ENCODE measurements at places on chromosomes 1 and 21.

- no peak for DNase-seq
These were observed 46.9 kb upstream of the TMEM51 start for GRCh38 chr1:15106608-15107007.

- DNase-seq, result no peak
These were observed 504.7 kb upstream of the PBX1 start for GRCh38 chr1:164054331-164054730.

- DNase-seq, result no peak
These were observed 28.5 kb upstream of the PTPRC start for GRCh38 chr1:198610362-198610761.

- no peak for DNase-seq
These were observed 3.9 kb downstream of the JAK1 start for GRCh38 chr1:64962441-64962840.

DNA sequence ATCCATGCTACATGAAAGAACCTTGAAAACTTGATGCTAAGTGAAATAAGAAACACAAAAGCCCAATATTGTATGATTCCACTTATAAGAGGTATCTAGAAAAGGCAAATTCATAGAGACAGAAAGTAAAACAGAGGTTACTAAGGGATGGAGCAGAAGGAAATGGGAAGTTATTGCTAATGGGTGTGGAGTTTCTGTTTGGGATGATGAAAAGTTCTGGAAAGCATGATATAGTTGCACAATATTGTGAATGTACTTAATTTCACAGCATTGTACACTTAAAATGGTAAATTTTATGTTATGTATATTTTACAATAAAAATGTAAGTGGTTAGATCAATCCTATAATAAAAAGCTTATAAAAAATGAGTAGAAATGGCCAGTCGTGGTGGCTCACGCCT lies 1.6 kb upstream of the NECAP2 start:
- no peak for DNase-seq

DNA sequence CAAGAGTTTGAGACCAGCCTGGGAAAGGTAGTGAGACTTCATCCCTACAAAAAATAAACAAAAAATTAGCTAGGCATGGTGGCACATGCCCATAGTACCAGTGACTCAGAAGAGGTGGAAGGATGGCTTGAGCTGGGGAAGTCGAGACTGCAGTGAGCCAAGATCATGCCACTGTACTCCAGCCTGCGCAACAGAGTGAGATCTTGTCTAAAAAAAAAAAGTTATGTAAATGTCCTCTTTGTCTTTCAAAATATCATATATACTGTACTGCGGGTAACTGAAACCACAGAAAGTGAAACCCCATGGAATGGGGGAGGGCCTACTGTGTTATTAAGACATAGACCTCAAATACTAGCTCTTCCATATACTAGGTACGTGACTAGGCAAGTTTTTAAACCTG lies 20.8 kb downstream of the ACADM start:
- no peak for DNase-seq

DNA sequence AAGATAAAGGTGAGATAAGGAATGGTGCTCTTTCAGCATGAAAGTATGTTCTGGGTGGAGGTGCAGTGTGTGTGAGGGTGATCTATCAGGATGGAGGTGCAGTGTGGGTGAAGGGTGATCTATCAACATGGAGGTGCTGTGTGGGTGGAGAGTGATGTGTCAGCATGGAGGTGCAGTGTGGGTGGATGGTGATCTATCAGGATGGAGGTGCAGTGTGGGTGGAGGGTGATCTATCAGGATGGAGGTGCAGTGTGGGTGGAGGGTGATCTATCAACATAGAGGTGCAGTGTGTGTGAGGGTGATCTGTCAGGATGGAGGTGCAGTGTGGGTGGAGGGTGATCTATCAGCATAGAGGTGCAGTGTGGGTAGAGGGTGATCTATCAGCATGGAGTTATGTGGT lies 12.3 kb upstream of the MAP10 start:
- DNase-seq, result no peak

- DNase-seq, result no peak
These were observed 38.1 kb upstream of the SLAMF9 start for GRCh38 chr1:159992161-159992560.

- DNase-seq, result peak; percentile 44
These were observed 20.6 kb upstream of the SH3D21 start for GRCh38 chr1:36285443-36286101.

- no peak for DNase-seq
These were observed 102.8 kb downstream of the RHOU start for GRCh38 chr1:228837817-228838716.

DNA sequence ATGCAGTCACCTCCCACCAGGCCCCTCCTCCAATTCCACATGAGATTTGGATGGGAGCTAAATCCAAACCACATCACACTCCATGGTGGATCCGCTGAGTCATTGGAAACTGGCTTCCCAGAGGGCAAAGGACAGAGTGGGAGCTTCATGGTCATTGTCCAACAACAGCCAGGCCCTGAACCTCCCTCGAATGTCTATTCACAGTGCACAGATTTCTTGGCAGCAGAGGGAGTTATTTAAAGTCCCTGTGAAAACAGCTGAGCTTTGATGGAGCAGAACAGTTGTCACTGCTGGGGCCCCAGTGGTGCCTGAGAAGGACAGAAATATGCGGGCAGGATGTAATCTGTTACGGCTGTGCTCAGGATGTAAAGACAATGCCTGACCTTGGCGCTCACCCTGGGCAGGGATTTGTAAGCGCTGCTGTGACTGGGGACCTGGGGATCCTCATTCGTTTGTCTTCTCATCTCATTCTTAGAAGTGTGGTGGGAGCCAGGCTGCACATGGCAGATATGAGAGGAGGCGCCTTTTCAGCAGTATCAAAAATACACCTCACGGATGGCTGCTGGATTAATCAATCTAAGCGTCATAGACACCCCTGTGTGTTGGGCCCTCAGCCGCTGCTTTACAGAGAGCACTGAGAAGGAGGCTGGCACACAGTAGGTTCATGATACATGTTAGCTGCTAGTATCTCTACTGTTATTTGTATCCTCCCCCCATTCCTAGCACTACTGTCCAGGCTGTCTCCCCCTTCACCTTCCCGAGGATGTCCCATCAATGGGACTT lies 439.4 kb downstream of the PTPRU start:
- DNase-seq, result no peak

DNA sequence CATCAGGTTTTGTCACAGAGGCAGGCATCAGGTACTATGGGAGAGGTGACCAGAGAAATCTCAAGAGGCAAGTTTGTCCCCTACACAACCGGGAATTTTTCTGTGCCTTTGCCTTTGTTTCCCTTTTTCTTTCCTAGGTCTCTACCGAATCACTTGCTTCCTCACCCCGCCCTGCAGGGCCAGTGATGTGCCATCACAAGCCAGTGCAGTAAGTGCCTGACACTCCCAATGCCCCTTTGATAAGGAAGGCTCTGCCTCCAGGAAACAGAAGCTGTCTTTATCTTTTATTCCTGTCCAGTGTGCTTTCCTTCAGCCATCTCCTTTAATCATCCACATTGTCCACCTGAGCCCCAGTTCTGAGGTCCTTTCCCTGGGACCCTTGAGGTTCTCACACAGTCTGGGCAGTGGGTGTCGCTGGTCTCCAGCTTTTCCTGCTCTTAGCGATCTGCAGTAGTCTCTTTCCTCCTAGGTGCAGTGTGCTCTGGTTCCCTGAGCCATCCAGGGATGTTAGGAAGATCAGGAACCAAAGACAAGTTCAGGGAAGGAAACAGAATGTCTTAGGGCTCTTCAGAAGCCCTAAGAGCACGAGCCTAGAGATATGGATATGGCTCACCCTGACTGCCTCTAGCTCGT lies 36.6 kb downstream of the GJA5 start:
- DNase-seq, result no peak

DNA sequence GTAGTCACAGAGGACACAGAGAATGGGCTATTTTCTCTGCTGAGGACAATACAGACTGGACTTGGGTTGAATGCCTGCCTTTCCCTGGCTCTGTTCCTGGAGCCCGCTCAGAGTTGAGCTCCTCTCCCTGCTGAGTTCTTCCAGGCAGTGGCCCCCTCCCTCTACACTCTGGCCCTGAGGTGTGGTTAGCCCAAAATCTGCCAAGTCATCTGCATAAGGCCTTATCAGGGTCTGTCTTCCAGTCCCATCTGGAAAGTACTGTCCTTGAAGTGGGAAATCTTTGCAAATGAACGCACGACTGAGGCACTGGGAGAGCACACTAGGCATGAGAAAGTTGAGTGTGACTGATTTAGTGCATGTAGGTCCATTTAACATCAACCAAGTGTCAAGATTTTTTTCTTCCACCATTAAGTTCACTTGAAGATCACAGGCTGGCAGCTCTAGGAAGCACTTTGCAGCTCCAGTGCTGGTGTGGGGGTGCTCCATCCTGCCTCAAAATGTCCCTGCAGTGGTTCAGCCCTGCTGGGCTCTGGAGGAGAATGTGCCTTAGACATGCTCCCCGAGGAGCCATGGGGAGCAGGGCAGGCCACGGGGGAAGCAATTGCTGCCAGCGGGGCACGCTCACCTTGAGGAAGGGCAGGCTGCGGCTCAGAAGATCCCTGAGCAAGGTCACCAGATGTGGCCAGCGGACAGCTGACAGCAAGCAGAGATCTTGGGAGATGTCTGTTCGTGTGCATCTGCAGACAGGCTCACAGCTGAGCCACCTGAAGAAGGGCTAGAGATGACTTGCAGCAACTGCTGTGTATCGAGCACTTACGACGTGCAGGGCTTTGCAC lies 41.5 kb downstream of the IER5 start:
- DNase-seq, result no peak

DNA sequence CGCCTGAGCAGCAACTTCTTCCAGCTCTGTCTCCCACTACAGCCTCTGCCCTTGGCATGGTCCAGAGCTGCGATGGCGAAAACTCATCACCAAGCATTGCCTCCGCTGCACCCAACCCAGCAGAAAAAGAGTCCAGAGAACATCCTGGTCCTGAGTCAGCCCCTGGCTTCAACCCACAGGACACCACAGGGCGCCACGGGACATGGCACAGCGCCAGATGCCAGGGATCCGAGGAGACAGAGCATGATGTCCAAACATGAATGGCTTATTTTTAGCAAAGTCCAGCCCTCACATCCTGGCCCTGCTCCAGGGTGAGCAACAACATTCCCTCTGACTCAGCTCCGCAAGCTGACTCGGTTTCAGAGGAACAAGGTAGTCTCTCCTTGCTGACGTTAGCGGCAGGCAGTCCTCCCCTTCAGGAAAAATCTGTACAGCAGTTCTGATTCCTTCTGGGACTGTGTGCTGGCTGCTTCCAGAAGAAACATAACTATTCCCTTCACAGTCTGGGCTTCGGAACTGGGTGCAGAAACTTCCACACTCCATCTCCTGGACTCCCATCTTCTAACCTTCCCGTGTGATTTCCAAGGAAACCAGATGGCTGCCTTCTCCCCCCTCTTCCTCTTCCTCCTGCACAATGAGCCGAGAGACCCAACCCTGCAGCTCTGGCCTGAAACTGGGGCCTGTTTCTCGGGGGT lies 131.3 kb downstream of the TOMM20 start:
- no peak for DNase-seq

- no peak for DNase-seq
These were observed 10.2 kb downstream of the PRKAB2 start for GRCh38 chr1:147162093-147162492.

DNA sequence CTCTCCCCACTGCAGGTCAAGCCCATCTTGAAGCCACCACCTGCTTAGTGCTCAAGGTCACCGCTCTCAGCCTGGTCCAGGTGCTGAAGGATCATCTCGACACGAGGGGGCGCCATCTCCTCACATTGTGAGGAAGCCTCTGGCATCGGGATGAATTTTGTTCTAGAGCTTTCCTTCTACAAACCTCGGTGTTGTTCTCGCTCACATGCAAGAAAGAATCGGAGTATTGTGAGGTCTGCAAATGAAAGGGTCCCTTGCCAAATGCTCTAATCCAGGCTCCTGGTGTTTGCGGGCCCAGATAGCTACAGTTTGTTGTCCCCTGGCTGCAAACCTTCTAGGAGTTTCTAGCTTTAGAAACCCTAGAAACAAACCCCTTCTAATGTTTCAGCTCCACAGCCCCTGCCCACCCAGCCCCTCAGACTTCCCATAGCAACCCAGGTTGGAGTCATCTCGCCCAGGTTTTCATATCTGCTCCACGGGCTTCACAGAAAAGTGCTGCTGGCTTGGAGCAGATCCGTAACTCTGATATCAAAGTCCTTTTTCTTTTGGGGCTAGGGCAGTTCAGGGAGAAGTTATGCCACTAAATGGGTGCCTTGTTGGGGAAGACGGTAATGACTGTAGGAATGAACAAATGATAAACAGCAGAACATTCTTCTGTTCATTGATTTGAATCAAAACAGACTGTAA lies 8.6 kb upstream of the ATP5PO start:
- DNase-seq, result peak; percentile 79

GRCh38 chr1:160629286-160630210 lies 17.3 kb downstream of the SLAMF1 start:
- DNase-seq, result no peak

- no peak for DNase-seq
These were observed 15.7 kb upstream of the PDXK start for GRCh38 chr21:43703035-43703880.

- no peak for DNase-seq
These were observed 259.8 kb downstream of the LMO4 start for GRCh38 chr1:87588495-87588894.

GRCh38 chr1:202571719-202572339 lies 138.4 kb downstream of the SYT2 start:
- DNase-seq, result no peak

GRCh38 chr1:117611121-117611601 lies 5.3 kb downstream of the TENT5C start:
- DNase-seq, result no peak

DNA sequence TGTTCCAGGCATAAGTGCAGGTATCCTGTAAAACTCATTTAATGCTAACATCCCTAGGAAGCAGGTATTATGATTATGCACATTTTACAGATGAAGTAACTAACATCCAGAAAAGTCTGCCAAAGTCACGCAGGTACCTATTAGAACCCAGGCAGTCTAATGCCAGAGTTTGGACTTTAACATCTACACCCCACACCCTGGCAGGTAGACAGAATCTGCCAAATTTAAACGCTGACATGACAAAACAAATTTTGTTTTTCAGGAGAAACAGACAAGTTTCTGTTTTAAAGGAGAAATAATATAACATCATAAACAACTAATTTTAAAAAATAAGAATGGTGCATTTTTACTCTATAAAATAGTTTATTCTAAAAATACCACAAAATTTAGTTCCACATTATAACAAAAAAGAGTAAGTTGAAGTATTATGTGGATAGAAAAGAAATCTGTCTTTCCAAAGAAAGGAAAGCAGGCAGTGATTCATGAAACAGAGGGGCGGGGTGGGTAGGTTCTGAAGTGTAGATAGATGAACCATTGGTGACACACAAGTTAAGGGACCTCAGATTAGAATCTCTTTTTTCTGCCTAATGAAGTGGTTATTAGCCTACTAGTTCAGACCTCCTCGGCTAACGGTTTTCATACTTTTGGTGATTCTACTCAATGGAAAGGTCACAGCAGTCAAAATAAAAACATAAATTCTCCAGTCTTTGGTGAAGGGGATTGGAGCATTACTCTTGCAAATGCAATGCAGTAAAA lies 1.7 kb downstream of the ASPM start:
- no peak for DNase-seq

DNA sequence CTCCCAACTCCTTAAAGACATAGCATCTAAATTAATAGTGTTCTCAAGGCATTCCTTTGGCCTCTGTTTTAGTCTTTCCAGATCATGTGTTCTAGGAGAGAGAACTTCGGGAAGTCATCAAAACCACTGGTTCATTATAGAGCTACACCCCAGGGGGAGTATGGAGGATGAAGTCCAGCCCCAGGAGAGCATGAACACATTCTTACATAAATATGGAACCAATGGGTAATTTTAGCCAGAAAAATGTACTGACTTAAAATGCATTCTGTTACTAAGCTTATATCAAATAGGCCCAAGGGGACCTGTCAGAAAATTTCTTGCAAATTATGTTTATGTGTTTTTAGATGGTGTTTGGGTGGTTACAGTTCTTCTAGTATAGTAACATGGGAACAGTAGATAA lies 165.2 kb downstream of the NTMT2 start:
- no peak for DNase-seq

- no peak for DNase-seq
These were observed 273.4 kb upstream of the BEND5 start for GRCh38 chr1:49050041-49050440.

All from activated CD8-positive, alpha-beta memory T cell treated with anti-CD3 and anti-CD28 coated beads for 1 hour (primary cell).